ENCODE measurements at places on chromosomes 4 and X.

- ATAC-seq = no peak
Measured at GRCh38 chr4:23220911-23221310, 528.2 kb downstream of the GBA3 start.

- no peak for ATAC-seq
Measured at GRCh38 chr4:128579154-128579853, 230.2 kb upstream of the JADE1 start.

- no peak for ATAC-seq
Measured at GRCh38 chrX:101977106-101977505, 45.3 kb upstream of the ZMAT1 start.

DNA sequence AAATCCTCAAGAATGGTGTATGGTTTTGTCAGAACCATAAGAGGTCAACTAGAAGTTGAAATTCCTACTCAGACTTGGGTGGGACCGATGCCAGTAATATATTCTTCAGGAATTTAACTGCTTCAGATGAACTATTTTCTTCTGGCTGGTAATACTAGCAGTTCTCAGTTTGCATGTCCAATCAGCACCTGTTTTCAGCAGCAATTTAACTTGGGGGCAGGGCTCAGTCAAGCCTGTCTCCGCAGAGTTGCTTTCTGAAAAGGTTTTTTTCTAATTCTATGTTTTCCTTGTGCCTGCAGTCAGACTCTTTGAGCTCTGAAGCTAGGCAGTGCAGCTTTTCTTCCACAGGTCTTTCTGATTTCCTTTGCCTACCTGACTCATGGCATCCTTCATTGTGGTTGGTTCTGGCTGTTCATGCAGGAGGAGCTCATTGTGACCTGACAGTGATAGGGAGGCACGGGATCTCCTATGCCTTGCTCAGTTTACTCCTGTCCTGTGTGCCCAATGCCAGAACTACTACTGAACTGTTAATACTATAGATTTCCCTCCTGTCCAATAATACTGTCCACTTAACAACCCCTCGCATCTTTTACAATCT lies 17.3 kb upstream of the FMR1 start:
- ATAC-seq = no peak

GRCh38 chrX:103254171-103254824 lies 657 bp downstream of the TCEAL8 start:
- ATAC-seq = peak; percentile 69

GRCh38 chr4:879729-880077 lies 52.4 kb downstream of the GAK start:
- peak; percentile 95 for ATAC-seq

DNA sequence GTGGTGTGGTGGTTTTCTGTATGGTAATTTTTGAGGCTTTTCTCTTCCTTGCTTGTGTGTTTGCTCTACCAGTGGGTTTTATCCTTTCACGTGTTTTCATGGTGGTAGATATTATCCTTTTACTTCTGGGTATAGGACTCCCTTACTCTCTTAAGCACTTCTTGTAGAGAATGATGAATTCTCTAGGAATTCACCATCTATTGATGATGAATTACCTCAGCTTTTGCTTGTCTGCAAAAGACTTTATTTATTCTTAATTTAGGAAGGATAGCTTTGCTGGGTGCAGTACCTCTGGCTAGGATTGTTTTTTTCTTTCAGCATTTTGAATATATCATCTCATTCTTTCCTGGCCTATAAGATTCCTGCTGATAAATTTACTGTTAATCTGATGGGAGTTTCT lies 415.3 kb downstream of the PDGFC start:
- ATAC-seq = no peak

- no peak for ATAC-seq
Measured at GRCh38 chrX:149497626-149498025, 7.5 kb downstream of the IDS start.

GRCh38 chr4:147683188-147683591 lies 773 bp downstream of the PRMT9 start:
- no peak for ATAC-seq

DNA sequence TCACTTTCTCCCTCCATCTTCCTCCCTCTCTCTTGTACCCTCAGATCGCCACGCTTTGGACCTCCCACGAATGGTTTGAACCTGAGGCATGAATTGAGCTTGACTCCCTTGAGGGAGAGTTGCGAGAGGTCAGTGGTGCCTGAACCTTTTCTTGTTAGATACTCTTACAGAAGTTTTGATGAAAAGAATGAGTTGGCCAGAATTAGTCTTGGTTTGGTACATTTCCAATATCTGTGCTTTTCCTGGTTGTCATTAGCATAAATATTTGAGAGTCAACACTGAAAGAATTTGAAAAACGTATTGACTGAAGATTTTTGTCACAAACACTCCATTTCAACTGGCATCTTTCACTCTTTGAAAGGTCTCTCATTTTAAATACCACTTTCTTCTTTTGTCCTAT lies 510.6 kb upstream of the DIPK2B start:
- no peak for ATAC-seq

DNA sequence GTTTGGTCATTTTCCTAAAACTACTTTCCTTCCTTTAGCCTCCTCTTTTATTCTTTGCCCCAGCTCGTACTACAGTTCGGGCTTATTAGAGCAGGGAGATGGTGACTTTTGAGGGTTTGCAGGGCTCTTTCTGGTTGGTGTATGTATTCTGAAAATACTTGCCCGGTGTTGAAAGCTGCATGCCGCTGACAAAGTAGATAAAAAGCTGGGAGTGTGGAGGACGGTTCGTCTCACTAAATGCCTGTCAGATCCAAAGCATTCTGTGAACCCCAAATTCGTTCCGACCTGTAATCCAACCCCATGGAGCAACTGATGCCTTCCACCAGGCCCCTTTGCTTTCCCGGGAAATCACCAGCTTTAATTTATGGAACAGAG lies 19.2 kb downstream of the TRIM2 start:
- no peak for ATAC-seq

DNA sequence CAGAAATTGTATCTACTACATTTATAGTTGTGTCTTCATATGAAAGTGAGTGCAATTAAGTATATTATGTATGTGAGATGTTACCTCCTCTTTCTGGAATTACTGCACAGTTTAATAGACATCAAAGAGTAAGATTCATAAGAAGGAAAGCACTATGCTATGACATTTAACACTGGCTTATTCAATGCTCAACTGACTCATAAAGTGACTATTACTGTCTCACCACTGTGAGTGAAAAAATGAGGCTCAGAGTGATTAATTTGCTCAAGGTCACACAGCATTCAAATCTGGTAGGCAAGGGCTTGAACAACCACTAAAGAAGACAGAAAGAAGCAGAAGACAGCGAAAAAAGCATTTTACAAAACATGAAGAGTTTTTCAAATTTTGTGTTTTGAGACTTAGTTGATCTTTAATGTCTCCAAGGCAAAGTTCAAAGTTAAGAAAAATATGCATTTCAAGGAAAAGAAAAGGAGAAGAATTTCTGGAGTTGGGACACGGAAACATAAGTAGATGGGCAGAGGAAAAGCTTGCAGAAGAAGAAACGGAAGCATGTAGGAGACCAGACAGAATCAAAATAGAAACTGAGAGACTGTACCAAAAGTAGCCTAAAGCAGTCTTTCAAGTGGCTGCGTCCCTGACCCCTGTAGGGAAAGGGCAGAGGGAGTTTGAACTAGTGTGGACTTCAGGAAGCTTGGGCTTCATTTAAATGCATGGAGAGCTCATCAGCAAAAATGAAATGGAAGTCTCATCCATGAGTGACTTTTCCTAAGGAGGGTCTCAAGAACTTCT lies 66.3 kb downstream of the KCNIP4 start:
- peak; percentile 74 for ATAC-seq

GRCh38 chr4:158729716-158730559 lies 6.7 kb upstream of the PPID start:
- peak; percentile 83 for ATAC-seq

DNA sequence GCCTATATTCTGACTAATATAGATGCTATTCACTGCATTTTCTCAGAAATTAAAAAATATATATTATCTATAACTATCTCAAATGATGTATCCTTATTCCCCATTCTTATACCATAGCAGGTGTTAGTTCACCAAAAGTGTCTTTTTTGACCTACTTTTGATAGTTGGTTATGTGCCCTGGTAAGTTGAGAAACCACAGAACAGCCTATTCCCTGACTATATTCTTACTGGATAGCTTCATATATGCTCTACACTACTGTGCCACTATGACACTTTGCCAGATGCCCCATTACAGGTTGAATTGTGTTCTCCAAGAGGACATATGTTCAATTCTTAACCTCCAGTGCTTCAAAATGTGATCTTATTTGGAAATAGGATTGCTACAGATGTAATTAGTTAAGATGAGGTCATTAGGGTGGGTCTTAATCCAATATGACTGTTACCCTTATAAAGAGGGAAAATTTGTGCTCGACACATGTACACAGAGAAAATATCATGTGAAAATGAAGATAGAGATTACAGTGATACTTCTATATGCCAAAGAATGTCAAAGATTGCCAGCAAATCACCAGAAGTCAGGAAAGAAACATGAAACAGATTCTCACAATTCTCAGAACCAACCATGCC lies 76.1 kb downstream of the LRBA start:
- no peak for ATAC-seq

GRCh38 chr4:8699479-8700145 lies 107.0 kb downstream of the CPZ start:
- ATAC-seq = no peak

DNA sequence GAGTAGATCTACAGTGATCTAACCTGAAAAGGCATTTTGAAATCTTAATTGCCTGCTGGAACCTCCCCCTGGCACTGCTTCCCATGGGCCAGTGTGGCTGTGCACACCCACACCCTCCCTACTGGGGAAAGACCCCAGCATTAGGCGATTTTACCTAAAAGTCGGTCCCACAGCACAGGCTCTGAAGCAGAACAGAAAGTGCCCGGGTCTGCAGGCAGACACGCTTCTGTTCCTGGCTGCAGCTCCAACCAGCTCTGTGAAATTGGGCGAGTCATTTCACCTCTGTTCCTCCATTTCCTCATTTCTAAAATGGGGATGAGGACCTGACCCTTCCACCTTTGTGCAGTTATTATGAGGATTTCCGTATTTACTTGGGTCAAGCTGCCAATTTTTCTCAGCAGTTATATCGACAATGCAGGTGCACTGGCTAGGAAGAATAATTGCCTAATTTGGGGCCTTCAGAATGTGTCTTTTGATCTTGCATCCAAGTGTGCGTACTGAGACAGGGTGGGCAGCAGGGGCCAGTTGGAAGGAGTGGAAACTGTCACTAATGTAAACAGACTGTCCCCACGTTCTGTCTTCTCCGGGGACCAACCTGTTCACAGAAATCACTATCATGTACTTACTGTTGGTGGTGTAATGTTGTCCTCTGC lies 7.1 kb downstream of the KLF3 start:
- ATAC-seq = no peak

GRCh38 chr4:87734936-87735335 lies 64.4 kb upstream of the IBSP start:
- ATAC-seq = no peak

- no peak for ATAC-seq
Measured at GRCh38 chrX:38346150-38346549, 6.3 kb upstream of the OTC start.

- ATAC-seq = no peak
Measured at GRCh38 chrX:145292218-145292617, 44.9 kb downstream of the SPANXN1 start.

DNA sequence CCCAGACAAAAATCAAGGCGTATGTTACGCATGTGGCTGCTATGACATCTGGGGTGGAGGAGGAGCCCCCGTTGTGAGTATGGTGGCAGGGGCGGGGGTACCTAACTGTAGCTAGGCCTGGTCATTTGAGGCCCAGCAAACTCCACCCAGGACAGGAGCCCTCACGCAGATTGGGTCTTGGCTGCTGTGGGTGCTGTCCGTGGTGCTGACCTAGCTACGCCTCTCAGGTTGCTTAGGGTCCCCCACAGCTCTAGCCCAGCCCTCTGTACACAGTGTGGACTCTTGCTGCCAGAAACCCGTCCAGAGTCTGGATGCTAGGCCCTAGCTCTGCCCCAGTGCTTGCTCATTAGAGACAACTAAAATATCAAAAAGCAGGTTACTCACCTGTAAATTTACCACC lies 146.7 kb upstream of the PSAPL1 start:
- ATAC-seq = no peak

- no peak for ATAC-seq
Measured at GRCh38 chrX:13419918-13420317, 100.1 kb upstream of the ATXN3L start.

GRCh38 chrX:155434906-155435743 lies 23.3 kb downstream of the F8A3 start:
- no peak for ATAC-seq

- ATAC-seq = no peak
Measured at GRCh38 chr4:182549356-182549755, 306.2 kb downstream of the TENM3 start.

DNA sequence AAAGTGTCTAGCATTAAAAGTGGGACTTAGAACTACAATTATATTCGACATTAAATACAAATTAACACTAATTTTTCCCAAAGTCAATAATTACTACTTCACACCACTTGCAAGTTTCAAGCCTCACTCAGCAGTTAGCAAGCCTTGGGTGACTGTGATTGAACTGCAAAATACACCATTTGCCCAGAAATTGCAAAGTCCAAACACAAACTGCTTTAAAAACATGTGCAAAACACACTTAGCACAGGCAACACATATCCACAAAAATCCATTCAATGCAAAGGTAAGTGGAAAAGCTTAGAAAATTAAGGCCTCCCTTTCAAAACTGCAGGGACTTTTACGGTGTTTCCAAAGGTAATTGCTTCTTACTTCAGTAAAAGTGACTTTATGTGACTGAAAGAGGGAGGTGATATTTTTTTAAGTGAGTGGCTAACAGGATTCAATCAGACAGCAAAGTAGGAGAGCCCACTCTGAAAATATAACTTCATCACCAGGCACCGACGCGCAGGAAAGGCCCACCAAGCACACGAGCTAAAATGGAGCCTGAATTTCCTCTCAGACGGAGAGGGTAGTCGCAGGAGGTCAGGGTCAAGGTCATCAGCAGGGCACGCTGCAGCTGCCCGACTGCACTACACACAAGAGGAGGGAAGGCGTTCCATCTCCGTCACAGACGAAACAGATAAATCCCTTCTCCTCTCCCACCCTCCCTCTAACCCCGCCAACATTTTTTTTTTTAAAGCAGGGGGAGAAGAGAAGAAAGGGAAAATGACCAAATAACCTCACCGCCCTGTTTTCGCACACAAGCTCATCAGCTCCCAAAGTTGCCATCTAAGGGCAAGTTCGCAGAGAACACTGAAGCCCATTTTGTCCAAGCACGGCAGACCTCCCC lies 3.1 kb downstream of the ZNF827 start:
- ATAC-seq = no peak

GRCh38 chrX:127877318-127877717 lies 174.9 kb downstream of the ACTRT1 start:
- no peak for ATAC-seq

- ATAC-seq = no peak
Measured at GRCh38 chr4:109977854-109978501, 65.3 kb downstream of the EGF start.

GRCh38 chrX:154751203-154751668 lies 359 bp upstream of the GAB3 start:
- no peak for ATAC-seq

- ATAC-seq = no peak
Measured at GRCh38 chr4:9898596-9899305, 117.3 kb downstream of the DRD5 start.

DNA sequence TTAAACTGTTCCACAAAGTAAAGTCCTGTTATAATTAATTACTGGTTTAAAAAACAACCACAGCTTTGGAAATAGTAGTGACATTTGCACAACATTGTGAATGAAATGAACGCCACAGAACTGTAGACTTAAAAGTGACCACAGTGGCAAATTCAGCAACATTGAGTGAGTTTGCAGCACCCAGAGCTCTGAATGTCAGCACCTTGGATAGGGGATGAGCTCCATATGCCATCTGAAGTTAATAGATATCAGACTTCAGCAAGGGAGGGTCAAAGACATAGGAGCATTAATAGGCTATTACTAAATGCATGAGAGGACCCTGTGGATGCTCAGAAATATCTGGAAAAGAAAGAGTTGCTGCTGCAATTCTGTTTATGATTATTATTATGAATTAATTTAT lies 55.3 kb upstream of the KCNIP4 start:
- ATAC-seq = no peak
